ENCODE measurements at places on chromosomes 16 and 17.
A peak's percentile ranks its signal among the peaks of the same experiment; 100 is the strongest.

GRCh38 chr16:30774367-30775130, 12.4 kb downstream of the RNF40 start:
- peaks cover 11% of the 10 kb centered on the region for H3K4me1 ChIP-seq
- H3K36me3 ChIP-seq: peaks cover 43% of the 10 kb centered on the region
- peak overlapping the region; percentile 80 for H3K27ac ChIP-seq
- no peak for DNase-seq
- no peak overlapping the region for H3K4me3 ChIP-seq

GRCh38 chr17:45334231-45334630, 17.4 kb upstream of the MAP3K14 start:
- H3K36me3 ChIP-seq: no peaks in the 10 kb centered on the region
- H3K4me1 ChIP-seq: peaks cover 11% of the 10 kb centered on the region
- no peaks in the 10 kb centered on the region for H3K27me3 ChIP-seq
- DNase-seq: no peak

DNA sequence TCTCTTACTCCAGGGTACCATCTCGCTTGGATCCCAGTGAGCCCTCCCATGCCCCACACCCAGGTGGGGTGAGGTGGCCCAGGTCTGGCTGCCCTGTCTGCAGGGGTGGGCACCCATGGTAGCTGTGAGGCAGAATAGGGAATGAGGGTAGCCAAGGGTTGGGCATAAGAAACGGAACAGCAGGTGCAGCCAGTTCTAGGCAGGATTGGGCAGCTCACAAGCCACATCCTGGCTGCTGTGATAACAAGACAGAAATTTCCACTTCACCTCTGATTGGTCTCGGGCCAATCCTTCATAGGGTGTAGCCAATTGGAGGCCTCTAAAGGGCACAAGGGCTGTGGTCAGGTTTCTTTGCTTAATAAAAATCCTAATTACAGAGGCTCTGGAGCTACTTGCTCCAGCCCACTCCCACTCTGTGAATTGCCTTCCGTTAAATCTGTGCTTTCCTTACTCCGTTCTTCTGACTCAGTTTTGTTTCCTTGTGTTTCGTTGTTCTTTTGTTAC, 1.5 kb upstream of the ARHGDIG start:
- DNase-seq: peak; percentile 50
- H3K36me3 ChIP-seq: no peaks in the 10 kb centered on the region
- H3K27me3 ChIP-seq: peaks cover 25% of the 10 kb centered on the region

GRCh38 chr17:3479988-3480387, 4.2 kb downstream of the ASPA start:
- no peak for DNase-seq
- no peaks in the 10 kb centered on the region for H3K4me1 ChIP-seq
- no peak overlapping the region for H3K27ac ChIP-seq
- H3K36me3 ChIP-seq: no peaks in the 10 kb centered on the region
- H3K27me3 ChIP-seq: no peaks in the 10 kb centered on the region

GRCh38 chr17:1130191-1130590, 49.6 kb downstream of the ABR start:
- no peaks in the 10 kb centered on the region for H3K27me3 ChIP-seq
- H3K4me1 ChIP-seq: no peaks in the 10 kb centered on the region
- no peak for DNase-seq
- H3K4me3 ChIP-seq: no peak overlapping the region
- H3K36me3 ChIP-seq: peaks cover 3% of the 10 kb centered on the region

GRCh38 chr17:41972571-41973407, 6.2 kb downstream of the CNP start:
- peaks cover 44% of the 10 kb centered on the region for H3K36me3 ChIP-seq
- H3K4me3 ChIP-seq: no peak overlapping the region
- peak; percentile 11 for DNase-seq
- H3K4me1 ChIP-seq: peaks cover 9% of the 10 kb centered on the region
- peak overlapping the region; percentile 22 for H3K27ac ChIP-seq

DNA sequence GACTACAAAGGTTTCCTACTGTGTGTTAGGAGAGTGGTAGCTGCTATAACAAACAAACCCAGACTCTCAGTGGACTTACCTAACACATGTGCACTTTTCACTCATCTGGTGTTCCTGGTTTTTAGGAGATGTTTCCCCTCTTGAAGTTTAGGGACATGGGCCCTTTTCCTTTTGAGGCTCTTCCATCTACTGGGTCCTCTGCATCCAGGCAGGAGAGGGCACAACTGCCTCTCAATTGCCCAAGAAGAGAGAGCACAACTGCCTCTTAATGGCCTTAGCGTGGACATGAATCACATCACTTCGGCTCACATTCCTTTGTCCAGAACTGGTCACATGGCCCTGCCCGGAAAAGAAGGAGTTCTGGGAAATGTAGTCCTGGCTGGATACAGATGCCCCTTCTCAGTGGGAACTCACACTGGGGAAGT, 9.8 kb upstream of the TNRC6C start:
- peaks cover 8% of the 10 kb centered on the region for H3K27me3 ChIP-seq
- DNase-seq: peak; percentile 51
- H3K4me1 ChIP-seq: no peaks in the 10 kb centered on the region
- no peak overlapping the region for H3K4me3 ChIP-seq
- H3K27ac ChIP-seq: no peak overlapping the region
- H3K36me3 ChIP-seq: no peaks in the 10 kb centered on the region

DNA sequence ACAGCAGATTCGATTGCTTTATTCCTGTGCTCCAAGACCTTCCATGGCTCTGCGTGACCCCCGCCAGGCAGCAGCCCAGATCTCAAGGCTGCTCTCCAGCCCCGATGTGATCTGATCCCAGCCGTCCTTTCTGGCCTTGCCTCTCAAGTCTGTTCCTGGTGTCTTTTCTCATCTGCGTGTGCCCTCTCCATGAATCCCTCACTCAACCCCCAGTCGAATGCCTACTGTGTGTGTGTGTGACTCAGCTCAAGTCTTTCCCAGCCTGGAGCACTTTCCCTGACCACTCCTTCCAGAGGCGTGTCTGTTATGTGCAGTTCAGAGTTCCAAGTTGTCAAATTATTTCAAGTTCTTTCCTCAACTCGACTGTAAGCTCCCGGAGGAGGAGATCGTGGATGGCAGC, 64.0 kb downstream of the MRM1 start:
- H3K4me3 ChIP-seq: no peak overlapping the region
- no peak for DNase-seq
- H3K27me3 ChIP-seq: peaks cover 29% of the 10 kb centered on the region
- H3K36me3 ChIP-seq: no peaks in the 10 kb centered on the region

GRCh38 chr16:58859958-58860669, 126.0 kb upstream of the GOT2 start:
- DNase-seq: no peak
- H3K4me3 ChIP-seq: no peak overlapping the region
- H3K27me3 ChIP-seq: no peaks in the 10 kb centered on the region
- H3K27ac ChIP-seq: no peak overlapping the region

DNA sequence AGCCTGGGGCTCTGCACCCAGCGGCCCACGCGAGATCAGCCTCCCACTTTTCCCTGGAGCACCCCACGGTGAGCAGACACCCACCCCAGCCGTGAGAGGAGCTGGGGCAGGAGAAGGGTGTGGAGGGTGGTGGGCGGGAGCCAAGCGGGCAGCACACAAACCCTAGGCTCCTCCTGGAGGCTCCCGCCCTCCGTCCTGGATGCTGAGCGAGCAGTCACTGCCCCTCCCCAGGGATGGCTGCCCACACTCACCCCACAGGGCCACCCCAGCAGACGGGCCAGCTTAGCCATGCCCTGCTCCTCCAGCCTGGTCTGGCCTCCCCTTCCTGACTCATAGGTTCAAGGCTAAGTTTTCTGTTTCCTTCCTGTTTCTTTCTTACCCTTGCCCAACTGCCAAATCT, 15.7 kb upstream of the ABCC3 start:
- H3K4me3 ChIP-seq: no peak overlapping the region
- H3K27me3 ChIP-seq: no peaks in the 10 kb centered on the region
- H3K27ac ChIP-seq: no peak overlapping the region

DNA sequence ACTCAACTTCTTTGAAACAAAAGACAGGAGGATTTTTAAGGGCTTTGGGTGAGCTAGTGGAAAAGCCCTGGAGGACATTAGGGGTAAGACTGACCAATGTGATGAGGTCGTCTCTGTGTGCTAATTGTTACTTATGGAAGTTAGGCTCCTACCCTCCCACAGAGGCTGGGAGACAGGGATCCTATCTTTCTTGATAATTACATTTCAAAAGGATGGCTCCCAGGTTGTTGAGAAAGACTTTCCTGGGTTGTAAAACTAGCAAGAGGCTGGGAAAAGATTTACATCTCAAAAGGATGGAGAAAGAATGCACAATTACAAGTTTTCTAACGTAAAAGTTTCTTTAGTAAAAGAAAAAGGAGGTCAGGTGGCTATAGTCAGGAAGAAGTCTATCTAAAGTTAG, 605.8 kb upstream of the GOT2 start:
- no peaks in the 10 kb centered on the region for H3K27me3 ChIP-seq
- H3K27ac ChIP-seq: no peak overlapping the region
- H3K36me3 ChIP-seq: no peaks in the 10 kb centered on the region
- no peak for DNase-seq
- no peaks in the 10 kb centered on the region for H3K4me1 ChIP-seq
- no peak overlapping the region for H3K4me3 ChIP-seq

DNA sequence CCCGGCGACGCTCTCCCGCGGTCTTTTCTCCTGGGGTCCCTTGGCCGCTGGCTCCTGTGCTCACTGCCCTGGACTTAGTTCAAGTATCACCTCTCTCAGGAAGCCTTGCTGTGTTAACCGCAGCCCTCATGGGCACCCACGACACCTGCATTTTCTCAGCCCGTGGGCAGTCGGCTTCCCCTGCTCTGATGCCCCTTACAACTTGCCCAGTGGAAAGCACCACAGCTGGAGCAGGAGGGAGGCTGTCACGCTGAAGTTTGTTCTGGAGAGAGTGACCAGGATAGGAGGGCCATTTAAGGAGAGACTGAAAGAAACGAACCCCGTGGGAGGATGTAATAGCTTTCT, 395 bp downstream of the STXBP4 start:
- peaks cover 13% of the 10 kb centered on the region for H3K4me1 ChIP-seq
- H3K27me3 ChIP-seq: no peaks in the 10 kb centered on the region
- DNase-seq: no peak
- H3K27ac ChIP-seq: peak overlapping the region; percentile 89
- peak overlapping the region; percentile 59 for H3K4me3 ChIP-seq
- no peaks in the 10 kb centered on the region for H3K36me3 ChIP-seq

DNA sequence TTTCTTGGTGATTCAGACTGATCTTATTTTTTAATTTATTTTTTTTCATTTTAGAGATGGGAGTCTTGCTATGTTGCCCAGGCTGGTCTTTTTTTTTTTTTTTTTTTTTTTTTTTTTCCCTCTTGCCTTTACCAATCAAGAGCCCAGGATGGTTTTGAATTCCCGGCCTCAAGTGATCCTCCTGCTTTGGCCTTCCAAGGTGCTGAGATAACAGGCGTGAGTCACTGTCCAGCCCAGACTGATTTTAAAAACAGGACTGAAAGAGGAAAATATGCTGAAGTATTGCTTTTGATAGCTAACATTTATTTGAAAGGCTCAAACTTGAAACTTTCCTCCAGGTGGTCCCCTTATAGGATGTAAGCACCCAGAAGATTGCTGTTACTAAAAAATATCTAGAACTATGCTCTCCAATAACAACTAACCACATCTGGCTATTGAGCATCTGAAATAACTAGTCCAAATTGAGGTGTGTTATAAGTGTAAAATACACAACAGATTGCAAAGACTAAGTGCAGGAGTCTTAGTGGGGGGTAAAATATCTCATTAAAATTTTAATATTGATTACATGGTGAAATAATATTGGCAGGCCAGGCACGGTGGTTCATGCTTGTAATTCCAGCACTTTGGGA, 15.8 kb upstream of the BRIP1 start:
- no peaks in the 10 kb centered on the region for H3K27me3 ChIP-seq
- peaks cover 12% of the 10 kb centered on the region for H3K36me3 ChIP-seq
- no peak overlapping the region for H3K27ac ChIP-seq

DNA sequence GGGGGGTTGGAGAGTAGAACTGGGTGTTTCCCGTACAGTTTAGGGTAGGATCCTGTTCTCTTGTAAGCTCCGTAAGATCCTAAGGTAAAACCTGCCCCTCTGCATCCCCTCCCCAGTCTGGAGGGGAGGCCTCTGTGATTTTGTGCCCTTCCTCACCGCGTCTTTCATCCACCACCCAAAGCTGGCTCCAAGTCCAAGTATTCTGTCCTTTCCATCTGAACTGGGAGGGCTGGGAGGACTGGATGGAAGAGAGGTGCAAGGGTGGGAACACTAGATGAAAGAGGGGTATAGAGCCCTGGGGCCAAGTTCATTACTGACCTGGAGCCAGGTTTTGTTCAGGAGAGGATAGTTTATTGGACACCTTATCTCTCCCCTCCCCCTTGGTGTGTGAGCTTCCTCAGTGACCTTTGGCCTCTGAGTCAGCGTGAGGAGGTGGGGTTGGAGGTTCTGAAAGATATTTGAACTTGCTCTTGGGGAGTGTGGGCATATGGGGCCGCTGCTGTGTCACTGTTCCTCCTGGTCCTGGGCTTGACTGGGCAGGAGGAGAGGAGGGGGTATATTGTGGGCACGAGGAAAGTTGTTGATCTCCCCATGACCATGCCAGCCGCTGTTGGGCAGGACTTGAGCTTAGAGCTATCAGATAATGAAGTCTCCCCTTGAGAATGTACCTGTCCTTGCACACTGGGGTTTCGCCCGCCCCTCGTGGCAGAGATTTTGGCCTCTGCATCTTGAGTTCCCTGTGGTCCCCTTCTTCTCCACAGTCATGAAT, 1.6 kb downstream of the LASP1 start:
- DNase-seq: peak; percentile 47
- peaks cover 3% of the 10 kb centered on the region for H3K36me3 ChIP-seq
- H3K4me3 ChIP-seq: peak overlapping the region; percentile 93
- H3K4me1 ChIP-seq: peaks cover 34% of the 10 kb centered on the region
- peak overlapping the region; percentile 55 for H3K27ac ChIP-seq
- H3K27me3 ChIP-seq: no peaks in the 10 kb centered on the region

DNA sequence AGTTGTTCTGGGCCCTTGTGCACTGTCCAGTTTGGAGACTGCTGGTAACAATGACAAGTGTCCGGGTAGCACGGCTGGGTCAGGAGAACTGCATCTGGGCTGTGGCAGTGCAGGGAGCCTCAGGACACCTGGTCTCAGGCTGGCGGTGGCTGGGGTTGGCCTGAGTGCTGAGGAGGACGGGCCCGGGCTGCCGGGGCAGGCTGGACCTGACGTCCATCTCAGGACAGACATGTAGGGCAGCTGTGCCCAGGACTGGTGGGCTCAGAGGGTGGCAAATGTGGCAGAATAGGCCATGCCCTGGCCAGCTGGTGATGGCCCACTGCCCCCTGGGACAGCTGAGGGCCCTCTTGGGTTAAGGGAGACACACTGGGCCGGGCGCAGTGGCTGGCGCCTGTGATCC, 4.2 kb upstream of the NLRC3 start:
- no peak for DNase-seq
- no peaks in the 10 kb centered on the region for H3K27me3 ChIP-seq
- no peak overlapping the region for H3K4me3 ChIP-seq
- H3K27ac ChIP-seq: no peak overlapping the region
- H3K4me1 ChIP-seq: no peaks in the 10 kb centered on the region
- H3K36me3 ChIP-seq: no peaks in the 10 kb centered on the region

GRCh38 chr16:57791893-57792461, 10.3 kb downstream of the KIFC3 start:
- no peak overlapping the region for H3K4me3 ChIP-seq
- peaks cover 42% of the 10 kb centered on the region for H3K36me3 ChIP-seq
- no peak for DNase-seq
- H3K27ac ChIP-seq: no peak overlapping the region
- no peaks in the 10 kb centered on the region for H3K27me3 ChIP-seq
- H3K4me1 ChIP-seq: peaks cover 11% of the 10 kb centered on the region

- H3K4me3 ChIP-seq: no peak overlapping the region
- H3K27ac ChIP-seq: no peak overlapping the region
- no peaks in the 10 kb centered on the region for H3K36me3 ChIP-seq
- H3K27me3 ChIP-seq: no peaks in the 10 kb centered on the region
- no peak for DNase-seq
- no peaks in the 10 kb centered on the region for H3K4me1 ChIP-seq
These were observed 326.5 kb downstream of the WWOX start for GRCh38 chr16:78425891-78426510.

All from lung (tissue), 17 donors.